ENCODE measurements at places on chromosomes 6 and 20.

GRCh38 chr6:112592159-112592558 is 245.0 kb downstream of the RFPL4B start:
- no peak for DNase-seq

- DNase-seq: no peak
These were observed 20.4 kb downstream of the SERINC3 start for GRCh38 chr20:44501448-44501847.

GRCh38 chr6:91802431-91802830 is 1215.6 kb upstream of the MAP3K7 start:
- no peak for DNase-seq

- DNase-seq: no peak
These were observed 27.5 kb upstream of the PBOV1 start for GRCh38 chr6:138245751-138246150.

DNA sequence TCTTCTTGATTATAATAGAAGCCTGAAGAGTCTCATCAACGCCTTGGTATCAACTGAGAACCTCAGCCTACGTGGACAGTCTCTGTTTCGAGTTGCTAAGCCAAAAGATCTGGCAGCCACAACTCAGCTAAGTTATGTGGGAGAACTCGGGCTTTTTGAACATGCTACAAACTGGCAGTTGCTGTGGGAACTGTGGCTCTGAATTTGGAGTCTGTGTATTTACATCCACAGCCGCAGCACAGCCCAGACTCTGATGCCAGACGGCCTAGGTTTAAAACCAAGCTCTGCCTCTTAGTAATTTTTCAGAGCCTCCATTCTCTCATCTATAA is 35.8 kb downstream of the RIPOR2 start:
- no peak for DNase-seq

- no peak for DNase-seq
These were observed 174.9 kb downstream of the RIMS1 start for GRCh38 chr6:72061286-72061685.

DNA sequence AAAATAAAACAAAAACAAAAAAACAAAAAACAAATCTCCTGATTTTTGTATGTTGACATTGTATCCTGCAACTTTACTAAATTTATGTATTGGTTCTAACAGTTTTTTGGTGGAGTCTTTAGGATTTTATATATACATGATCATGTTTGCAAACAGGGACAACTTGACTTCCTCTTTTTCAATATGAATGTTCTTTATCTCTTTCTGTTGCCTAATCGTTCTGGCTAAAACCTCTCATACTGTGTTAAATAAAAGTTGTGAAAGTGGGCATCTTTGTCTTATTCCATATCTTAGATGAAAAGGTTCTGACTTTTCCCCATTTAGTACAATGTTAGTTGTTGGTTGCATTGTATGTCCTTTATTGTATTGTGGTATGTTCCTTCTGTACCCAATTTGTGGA is 261.7 kb upstream of the NOX3 start:
- DNase-seq: no peak

- DNase-seq: no peak
These were observed 4.2 kb upstream of the TSBP1 start for GRCh38 chr6:32375739-32376529.

DNA sequence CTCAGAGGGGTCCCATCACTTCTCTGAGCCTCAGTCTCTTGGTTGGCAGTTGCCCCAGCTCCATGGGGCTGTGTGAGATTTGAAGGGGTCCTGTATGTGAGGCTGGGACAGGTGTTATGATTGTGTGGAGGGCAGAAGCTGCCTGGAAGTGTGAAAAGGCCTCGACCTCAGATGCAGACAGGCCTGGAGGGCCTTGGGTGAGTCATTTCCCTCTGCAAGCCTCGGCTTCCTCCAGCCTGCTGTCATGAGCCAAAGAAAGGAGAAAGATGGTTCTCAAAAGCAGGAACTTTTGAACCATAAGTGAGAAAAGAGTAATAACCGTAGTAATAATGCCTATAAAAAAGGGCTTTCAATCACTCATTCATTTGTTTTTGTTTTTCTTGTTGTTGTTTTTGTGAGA is 37.5 kb downstream of the SNAI1 start:
- no peak for DNase-seq

- no peak for DNase-seq
These were observed 84.7 kb upstream of the ADGRF1 start for GRCh38 chr6:47126647-47127391.

DNA sequence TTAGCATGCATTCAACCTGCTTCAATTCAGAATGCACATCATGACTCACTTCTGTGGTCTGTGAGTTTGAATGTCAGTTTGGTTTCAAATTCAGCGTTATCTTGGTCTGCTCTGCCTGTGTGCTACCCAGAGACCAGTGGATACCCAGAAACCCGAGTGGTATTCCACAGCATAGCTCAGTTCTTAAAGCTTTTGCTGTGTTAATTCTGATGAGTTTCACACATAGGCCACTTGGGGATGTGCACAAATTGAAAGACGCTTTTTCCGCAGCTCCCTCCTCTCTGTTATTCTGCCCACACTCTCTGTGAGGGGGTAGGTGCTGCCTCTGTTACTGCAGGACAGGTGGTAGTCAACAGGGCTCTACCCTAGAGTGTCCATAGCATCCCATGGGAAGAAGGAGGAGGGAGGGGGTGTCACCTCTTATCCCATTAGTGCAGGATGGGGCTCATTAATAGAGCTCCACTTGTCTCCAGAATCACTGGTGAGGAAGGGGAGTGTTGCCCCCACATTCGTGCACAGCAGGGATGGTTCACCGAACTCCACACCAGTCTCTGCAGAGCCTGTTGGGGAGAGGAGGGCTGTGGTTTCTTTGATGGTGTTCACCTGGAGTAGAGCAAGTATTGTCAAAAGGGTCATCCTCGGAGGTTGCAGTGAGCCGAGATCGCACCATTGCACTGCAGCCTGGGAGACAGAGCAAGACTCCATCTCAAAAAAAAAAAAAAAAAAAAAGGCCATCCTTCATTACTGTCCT is 29.2 kb upstream of the SDCBP2 start:
- no peak for DNase-seq
